ENCODE measurements at places on chromosomes 1 and 21.
A peak's percentile ranks its signal among the peaks of the same experiment; 100 is the strongest.

GRCh38 chr1:24952413-24952841, 22.4 kb upstream of the RUNX3 start:
- no peaks in the 10 kb centered on the region for H3K4me1 ChIP-seq
- DNase-seq = no peak
- no peaks in the 10 kb centered on the region for H3K36me3 ChIP-seq
- no peak overlapping the region for H3K4me3 ChIP-seq

DNA sequence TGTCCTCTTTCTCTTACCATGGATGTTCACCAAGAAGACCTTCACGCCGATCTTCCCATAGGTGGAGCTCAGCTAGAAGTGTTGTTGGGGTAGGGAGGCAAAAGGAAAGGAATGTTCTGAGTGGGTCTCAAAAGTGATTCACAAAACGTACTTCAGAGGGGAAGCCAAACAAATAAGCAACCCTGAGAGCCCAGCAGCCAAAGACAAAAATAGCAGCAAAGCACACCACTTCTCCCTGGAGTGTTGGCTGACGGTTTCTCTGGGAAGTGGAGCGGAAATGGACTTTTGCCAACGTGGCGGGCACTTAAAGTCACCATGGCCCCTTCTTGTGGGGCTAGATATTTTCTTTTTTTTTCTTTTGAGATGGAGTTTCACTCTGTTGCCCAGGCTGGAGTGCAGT, 23.1 kb downstream of the SLC26A9 start:
- H3K4me1 ChIP-seq = no peaks in the 10 kb centered on the region
- no peak overlapping the region for H3K27ac ChIP-seq
- peak; percentile 48 for DNase-seq
- H3K4me3 ChIP-seq = no peak overlapping the region
- no peaks in the 10 kb centered on the region for H3K27me3 ChIP-seq
- no peaks in the 10 kb centered on the region for H3K36me3 ChIP-seq

DNA sequence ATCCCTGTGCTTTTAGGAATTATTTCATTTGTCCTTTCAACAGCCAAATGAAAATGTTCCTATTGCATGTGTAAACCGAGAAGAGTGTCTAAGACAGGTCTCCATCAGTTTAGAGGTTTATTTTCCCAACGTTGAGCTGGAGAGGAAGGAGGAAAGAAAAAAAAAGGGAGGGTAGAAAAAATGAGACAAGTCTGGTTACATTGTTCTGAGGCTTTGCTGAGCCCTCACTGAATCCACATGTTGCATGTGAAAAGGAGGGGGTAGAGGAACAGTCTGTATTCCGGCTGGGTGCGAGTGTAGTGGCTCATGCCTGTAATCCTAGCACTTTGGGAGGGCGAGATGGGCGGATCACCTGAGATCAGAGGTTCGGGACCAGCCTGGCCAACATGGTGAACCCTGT, 19.2 kb upstream of the PDIK1L start:
- H3K4me3 ChIP-seq = no peak overlapping the region
- H3K36me3 ChIP-seq = no peaks in the 10 kb centered on the region
- no peak overlapping the region for H3K27ac ChIP-seq
- peaks cover 14% of the 10 kb centered on the region for H3K27me3 ChIP-seq

- H3K4me1 ChIP-seq = no peaks in the 10 kb centered on the region
- H3K27ac ChIP-seq = no peak overlapping the region
- no peaks in the 10 kb centered on the region for H3K27me3 ChIP-seq
These were observed 648.5 kb upstream of the PKN2 start for GRCh38 chr1:88035578-88035977.

GRCh38 chr21:29092102-29092959, 18.9 kb upstream of the CCT8 start:
- no peaks in the 10 kb centered on the region for H3K36me3 ChIP-seq
- H3K27me3 ChIP-seq = no peaks in the 10 kb centered on the region
- H3K27ac ChIP-seq = peak overlapping the region; percentile 70
- H3K4me3 ChIP-seq = peak overlapping the region; percentile 26
- DNase-seq = peak; percentile 65
- peaks cover 9% of the 10 kb centered on the region for H3K4me1 ChIP-seq

GRCh38 chr1:196598942-196599748, 9.1 kb downstream of the KCNT2 start:
- no peaks in the 10 kb centered on the region for H3K4me1 ChIP-seq
- no peak overlapping the region for H3K27ac ChIP-seq
- no peak for DNase-seq
- H3K27me3 ChIP-seq = no peaks in the 10 kb centered on the region
- no peaks in the 10 kb centered on the region for H3K36me3 ChIP-seq

- no peak overlapping the region for H3K4me3 ChIP-seq
- no peak overlapping the region for H3K27ac ChIP-seq
- no peak for DNase-seq
- peaks cover 18% of the 10 kb centered on the region for H3K36me3 ChIP-seq
- no peaks in the 10 kb centered on the region for H3K27me3 ChIP-seq
These were observed 8.4 kb downstream of the SMIM1 start for GRCh38 chr1:3780901-3781300.

GRCh38 chr1:203686091-203686632, 59.5 kb downstream of the ATP2B4 start:
- peaks cover 14% of the 10 kb centered on the region for H3K4me1 ChIP-seq
- peak overlapping the region; percentile 50 for H3K27ac ChIP-seq
- DNase-seq = peak; percentile 47
- H3K4me3 ChIP-seq = no peak overlapping the region

DNA sequence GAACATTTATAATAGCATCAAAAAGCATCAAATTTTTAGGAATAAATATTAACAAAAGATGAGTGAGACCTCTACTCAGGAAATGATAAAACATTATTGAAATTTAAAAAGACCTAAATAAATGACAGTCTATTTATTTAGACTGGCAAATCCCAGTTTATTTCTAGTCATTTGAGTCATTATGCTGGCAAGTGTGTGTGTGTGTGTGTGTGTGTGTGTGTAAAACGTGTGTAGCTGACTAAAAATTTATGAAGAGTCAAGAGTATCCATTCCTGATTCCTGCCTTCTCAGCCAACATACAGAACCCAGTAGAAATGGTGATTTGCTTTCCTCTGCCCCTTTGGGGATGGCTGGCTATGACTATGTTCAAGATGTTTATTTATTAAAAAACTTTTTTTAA, 46.2 kb downstream of the OSBPL9 start:
- peak; percentile 49 for DNase-seq
- no peak overlapping the region for H3K27ac ChIP-seq
- peaks cover 7% of the 10 kb centered on the region for H3K4me1 ChIP-seq

- H3K36me3 ChIP-seq = peaks cover 4% of the 10 kb centered on the region
- H3K27me3 ChIP-seq = no peaks in the 10 kb centered on the region
- peak; percentile 31 for DNase-seq
- H3K27ac ChIP-seq = no peak overlapping the region
- H3K4me3 ChIP-seq = no peak overlapping the region
These were observed 14.0 kb upstream of the PODN start for GRCh38 chr1:53047737-53048736.

- no peaks in the 10 kb centered on the region for H3K4me1 ChIP-seq
- H3K36me3 ChIP-seq = no peaks in the 10 kb centered on the region
- no peak for DNase-seq
- peaks cover 26% of the 10 kb centered on the region for H3K27me3 ChIP-seq
- H3K27ac ChIP-seq = no peak overlapping the region
- H3K4me3 ChIP-seq = no peak overlapping the region
These were observed 51.7 kb downstream of the UMODL1 start for GRCh38 chr21:42122808-42123207.

- no peaks in the 10 kb centered on the region for H3K27me3 ChIP-seq
- no peaks in the 10 kb centered on the region for H3K36me3 ChIP-seq
- peak; percentile 30 for DNase-seq
- H3K27ac ChIP-seq = no peak overlapping the region
- no peaks in the 10 kb centered on the region for H3K4me1 ChIP-seq
These were observed 61.6 kb downstream of the PTGS2 start for GRCh38 chr1:186618401-186619170.

- H3K27me3 ChIP-seq = no peaks in the 10 kb centered on the region
- no peak overlapping the region for H3K4me3 ChIP-seq
- DNase-seq = peak; percentile 83
- peak overlapping the region; percentile 30 for H3K27ac ChIP-seq
- H3K36me3 ChIP-seq = no peaks in the 10 kb centered on the region
These were observed 231.2 kb upstream of the USP24 start for GRCh38 chr1:55446351-55446750.

- H3K4me3 ChIP-seq = no peak overlapping the region
- no peaks in the 10 kb centered on the region for H3K36me3 ChIP-seq
- H3K27ac ChIP-seq = no peak overlapping the region
- no peaks in the 10 kb centered on the region for H3K4me1 ChIP-seq
These were observed 75.5 kb downstream of the NPHP4 start for GRCh38 chr1:5916572-5917280.

- H3K27ac ChIP-seq = no peak overlapping the region
- no peaks in the 10 kb centered on the region for H3K27me3 ChIP-seq
- DNase-seq = no peak
These were observed 37.4 kb downstream of the PHC2 start for GRCh38 chr1:33393524-33393923.

DNA sequence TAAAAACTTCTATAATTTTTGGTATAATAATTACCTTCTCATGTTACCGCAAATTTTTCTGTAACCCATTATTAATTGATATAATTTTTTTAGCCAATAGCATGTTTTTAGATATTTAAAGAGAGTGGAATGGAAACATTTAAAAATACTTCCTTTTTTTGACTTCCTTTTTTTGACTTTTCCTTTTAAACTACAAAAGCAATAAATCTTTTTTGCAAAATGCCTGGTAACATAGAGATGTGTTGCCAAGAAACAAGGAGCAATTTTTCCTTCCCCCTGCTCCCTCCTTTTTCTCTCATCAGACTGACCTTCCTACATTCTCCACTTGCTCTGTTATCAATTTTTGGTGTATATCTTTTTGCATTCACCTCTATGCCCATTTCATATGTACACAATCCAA, 666.2 kb downstream of the ADGRL2 start:
- H3K27me3 ChIP-seq = no peaks in the 10 kb centered on the region
- H3K4me3 ChIP-seq = no peak overlapping the region
- H3K4me1 ChIP-seq = no peaks in the 10 kb centered on the region
- H3K27ac ChIP-seq = no peak overlapping the region

DNA sequence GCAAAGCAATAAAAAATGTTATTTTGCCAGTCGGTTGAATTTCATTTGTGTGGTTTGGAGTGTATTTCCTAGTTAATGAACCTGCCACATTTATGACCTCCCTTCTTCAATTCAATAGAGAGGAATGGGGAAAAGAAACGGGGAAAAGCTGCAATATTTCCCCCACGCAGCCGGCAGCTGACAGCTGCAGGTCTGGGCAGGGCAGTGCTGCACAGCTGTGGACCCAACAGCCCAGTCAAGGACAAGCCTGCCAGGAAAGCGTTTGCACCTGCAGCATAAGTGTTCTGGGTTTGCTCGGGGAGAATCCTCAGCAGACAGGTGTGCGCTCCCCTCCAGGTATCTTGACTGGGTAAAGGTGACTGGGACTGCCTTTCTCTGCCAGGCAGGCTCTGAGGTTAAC, 53.4 kb downstream of the FBXO2 start:
- DNase-seq = no peak
- no peaks in the 10 kb centered on the region for H3K4me1 ChIP-seq
- no peak overlapping the region for H3K27ac ChIP-seq
- H3K27me3 ChIP-seq = no peaks in the 10 kb centered on the region

DNA sequence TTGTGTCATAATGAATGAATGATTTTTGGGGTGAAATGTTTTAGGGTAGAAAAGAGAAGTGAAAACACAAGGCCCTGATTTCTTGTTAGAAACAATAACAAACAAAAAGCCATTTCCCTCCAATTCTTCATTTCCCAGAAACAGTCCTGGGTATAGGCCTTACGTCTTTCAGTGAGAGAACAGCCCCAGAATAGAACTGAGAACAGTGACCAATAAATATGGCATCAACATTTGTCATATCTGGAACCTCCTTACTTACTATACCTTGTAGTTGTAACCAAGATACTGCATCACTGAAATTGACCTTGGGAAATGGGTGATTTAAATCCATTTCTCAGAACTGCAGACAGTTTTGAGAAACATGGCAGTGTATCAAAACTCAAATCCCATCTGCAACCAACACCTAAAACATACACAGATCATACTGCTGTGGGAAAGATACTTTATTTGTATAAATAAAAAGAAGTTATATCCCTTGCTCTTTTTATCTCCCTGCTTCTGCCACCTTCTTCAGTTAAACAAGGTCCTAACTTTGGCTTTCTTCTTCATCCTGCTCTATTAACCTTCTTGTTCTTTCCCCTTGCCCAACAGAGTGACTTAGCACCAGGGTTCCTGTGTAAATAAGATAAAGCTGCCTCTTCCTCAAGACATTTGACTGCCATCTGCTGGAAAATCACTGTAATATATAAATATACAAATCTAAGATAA, 19.5 kb downstream of the XKR8 start:
- no peaks in the 10 kb centered on the region for H3K4me1 ChIP-seq
- H3K27me3 ChIP-seq = no peaks in the 10 kb centered on the region
- DNase-seq = peak; percentile 88

GRCh38 chr1:54401799-54402198, 4.4 kb downstream of the SSBP3 start:
- no peaks in the 10 kb centered on the region for H3K27me3 ChIP-seq
- DNase-seq = no peak
- no peak overlapping the region for H3K27ac ChIP-seq

GRCh38 chr21:46116189-46116775, 18.4 kb downstream of the COL6A2 start:
- DNase-seq = no peak
- H3K4me1 ChIP-seq = no peaks in the 10 kb centered on the region
- peaks cover 78% of the 10 kb centered on the region for H3K36me3 ChIP-seq
- no peaks in the 10 kb centered on the region for H3K27me3 ChIP-seq
- H3K27ac ChIP-seq = no peak overlapping the region

GRCh38 chr1:89047734-89048133, 17.3 kb downstream of the GBP1 start:
- no peaks in the 10 kb centered on the region for H3K27me3 ChIP-seq
- no peaks in the 10 kb centered on the region for H3K36me3 ChIP-seq
- peak; percentile 93 for DNase-seq
- H3K4me3 ChIP-seq = no peak overlapping the region
- H3K4me1 ChIP-seq = no peaks in the 10 kb centered on the region

DNA sequence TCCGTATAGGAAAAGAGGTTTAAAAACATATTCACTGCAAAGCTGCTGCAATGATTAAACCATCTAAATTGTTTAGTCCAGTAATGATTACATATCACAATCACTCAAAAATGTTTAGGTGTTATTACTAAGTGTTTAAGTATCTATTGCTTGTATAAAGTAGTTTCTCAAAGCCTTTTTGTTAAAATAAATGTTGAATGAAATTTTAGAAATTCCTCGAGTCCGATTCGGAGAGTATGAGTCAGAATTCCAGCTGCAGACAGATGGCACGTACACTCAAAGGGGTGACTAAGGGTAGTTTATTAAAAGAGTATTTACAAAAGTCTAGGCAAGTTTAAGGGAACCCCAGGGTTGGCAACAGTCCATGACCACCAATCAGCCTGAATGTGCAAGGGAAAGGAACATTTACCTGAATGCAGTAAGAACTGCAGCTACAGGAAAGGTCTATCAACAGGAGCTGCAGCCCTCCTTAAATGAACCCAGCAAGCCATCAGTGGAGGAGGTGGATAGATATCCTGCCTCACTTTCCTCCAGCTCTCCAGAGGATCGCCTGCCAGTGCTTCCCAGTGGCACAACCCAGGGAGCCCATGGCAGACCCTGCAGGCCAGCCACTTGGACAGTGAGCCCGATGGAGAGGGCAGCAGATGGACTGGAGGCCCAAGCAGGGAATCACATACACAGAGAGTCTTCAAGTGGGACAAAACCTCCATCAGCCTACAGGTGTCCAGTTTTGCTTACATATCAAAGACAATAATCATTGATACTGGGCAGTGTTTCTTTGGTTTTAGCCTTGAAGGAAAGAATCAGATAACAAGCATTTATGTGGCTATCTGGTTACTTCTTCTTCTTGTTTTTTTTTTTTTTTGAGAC, 92.1 kb upstream of the SLC44A3 start:
- no peaks in the 10 kb centered on the region for H3K36me3 ChIP-seq
- peak; percentile 97 for DNase-seq
- peaks cover 19% of the 10 kb centered on the region for H3K4me1 ChIP-seq
- H3K27me3 ChIP-seq = no peaks in the 10 kb centered on the region
- H3K4me3 ChIP-seq = no peak overlapping the region
